RPMI8226 (cell line): ENCODE measurements at places on chromosomes 13 and 19.

- DNase-seq: no peak
These were observed 1.6 kb upstream of the MRI1 start for GRCh38 chr19:13762635-13763235.

DNA sequence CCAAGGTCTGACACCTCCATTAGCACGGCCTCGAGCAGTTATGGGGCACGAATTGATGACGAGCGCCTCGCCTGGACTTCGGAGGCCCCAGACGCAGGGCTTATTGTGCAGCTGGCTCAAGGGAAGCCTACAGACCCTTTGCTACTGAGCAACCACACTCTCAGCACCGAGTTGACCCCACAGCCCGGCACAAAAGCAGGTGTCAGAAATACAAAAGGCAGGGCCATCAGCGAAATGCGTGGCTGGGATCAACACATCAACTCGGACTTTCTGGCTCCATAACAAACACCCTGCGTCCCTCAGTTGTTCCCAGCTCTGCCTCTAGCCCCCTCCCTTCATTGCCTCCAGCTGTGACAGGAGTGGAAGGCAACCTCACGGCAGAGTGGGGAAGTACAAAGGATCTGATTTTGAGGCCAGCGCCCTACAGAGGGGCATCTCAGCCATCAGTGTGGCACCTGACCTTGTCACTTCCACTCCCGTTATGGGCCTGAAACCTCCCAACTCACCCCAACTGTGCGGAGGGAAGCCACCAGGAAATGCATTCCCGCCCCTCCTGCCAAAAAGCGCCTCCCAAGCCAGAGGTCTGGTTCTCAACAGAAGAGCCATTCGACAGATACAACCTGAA is 18.0 kb downstream of the PEPD start:
- DNase-seq: no peak

DNA sequence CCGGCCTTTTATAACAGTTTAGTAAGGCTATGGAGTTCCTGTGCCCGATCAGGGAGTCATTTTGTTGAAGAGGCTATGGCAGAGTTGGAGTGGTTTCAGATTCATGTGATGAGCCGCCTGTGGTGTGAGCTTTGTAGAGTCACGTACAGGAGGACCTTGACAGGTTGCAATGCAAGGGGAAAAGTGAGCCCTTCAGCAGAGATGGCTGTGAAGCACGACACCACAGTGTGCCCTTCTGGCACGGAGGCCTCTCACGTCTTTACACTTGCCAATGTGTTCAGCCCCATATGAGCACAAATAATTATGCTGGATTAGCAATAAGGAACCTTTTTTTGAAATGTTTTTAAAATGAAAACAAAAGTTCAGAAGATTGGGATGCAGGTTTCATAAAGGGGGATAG is 499.8 kb downstream of the LIG4 start:
- no peak for DNase-seq

GRCh38 chr19:41872775-41873647 is 4.1 kb upstream of the CD79A start:
- DNase-seq: peak; percentile 54

DNA sequence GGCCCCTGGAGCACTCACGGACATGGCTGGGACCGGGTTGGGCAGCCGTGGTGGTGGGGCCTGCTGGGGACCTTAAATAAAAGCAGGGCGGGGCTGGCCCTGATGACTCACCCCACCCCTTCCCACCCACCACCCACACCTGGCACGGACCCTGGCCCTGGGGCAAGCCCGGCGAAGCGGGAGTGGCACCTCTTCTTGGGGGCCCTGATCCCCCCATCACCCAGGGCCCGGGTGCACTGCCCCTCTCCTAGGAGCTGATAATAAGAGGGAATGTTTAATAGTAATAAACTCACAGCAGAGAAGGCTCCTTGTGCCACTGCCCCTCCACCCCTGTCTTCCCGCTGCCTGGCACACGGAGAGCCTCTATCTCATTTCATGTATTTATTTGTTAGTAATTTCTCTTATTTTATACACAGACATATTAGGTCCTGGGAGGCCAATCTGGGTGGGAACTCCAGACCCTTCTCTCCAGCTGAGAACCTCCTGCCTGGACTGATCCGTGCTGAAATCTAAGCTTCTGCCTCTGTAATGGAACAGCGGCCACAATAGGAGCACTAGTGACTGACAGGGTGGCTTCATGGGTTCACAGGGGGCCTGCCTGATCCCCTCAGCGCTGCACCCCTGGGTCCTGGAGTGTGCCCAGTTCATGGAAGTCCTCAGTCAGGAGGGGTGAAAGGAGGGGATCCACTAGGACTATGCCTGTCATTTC is at the start of gene LGALS7:
Gene LGALS7, minus strand, starts transcription at position 49 of the 709 bp plus-strand sequence. Its CDS starts 25 bp downstream, at position 24.
- no peak for DNase-seq

DNA sequence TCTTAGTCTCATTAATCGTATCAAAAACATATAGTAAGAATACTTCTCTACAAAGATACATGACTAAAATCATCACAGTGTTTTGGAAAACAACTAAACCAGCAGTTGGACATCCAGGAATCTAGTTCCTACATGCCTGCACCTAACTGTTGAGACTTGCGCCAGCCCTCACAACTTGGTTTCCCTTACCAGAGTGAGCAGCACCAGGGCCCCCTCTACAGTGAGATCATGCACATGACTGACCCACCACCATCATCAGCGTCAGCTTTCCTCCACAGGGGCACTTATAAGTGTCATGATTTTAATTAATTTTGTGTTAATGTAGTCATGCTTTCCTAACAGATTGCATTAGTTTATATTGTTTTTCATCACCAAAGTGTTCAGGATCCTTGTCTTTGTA is 1322.0 kb downstream of the EFNB2 start:
- no peak for DNase-seq

DNA sequence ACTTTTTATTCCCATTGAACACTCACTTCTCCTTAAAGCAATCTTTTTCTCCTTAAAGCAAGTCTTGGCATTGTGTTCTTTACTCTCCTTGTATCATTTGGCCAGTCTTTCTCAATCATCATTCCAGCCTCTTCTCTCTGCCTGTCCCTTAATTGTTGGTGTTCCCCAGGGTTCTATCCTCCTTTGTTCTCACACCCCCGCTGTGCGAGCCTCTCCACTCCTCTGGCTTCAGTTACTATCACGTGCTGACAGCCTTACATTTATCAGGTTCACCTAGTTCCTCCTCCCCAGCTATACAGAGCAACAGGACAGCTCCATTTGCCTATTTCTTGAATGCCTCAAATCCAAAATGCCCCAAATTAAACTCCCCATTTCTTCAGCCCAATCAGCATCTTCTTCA is 24.6 kb downstream of the CYSLTR2 start:
- DNase-seq: no peak

- no peak for DNase-seq
These were observed 5.0 kb downstream of the U2AF2 start for GRCh38 chr19:55659822-55660221.

- peak; percentile 3 for DNase-seq
These were observed 692 bp downstream of the ZNF234 start for GRCh38 chr19:44142059-44142433.

GRCh38 chr13:30142486-30143211 is 164.7 kb downstream of the KATNAL1 start:
- DNase-seq: no peak

DNA sequence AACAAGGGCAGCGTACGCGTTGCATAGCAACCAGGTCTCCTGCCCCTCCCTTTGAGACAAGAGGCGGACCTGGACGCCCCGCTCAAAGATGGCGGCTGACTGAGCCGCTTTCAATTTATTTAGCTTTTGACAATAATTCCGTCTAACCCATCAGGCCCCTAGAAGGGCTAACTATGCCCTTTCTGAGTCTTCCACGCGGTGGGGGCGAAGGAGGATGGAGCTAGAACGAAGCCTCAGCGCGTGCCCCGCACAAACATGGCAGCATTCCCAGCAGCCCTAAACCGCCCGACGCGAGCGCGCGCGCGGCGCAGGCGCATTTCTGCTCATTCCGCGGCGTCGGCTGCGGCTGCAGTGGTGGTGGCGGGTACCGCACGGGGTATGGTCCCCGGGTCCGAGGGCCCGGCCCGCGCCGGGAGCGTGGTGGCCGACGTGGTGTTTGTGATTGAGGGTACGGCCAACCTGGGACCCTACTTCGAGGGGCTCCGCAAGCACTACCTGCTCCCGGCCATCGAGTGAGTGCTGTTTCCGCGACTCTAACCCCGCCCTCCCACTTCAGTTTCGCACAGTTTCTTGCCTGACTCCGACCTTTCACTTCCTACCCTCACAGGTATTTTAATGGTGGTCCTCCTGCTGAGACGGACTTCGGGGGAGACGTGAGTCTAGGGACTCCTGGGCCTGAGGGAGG is at the start of gene MED25:
Gene MED25, plus strand, starts transcription at position 326 of the 685 bp plus-strand sequence. Its CDS starts 53 bp downstream, at position 379.
- peak; percentile 91 for DNase-seq

DNA sequence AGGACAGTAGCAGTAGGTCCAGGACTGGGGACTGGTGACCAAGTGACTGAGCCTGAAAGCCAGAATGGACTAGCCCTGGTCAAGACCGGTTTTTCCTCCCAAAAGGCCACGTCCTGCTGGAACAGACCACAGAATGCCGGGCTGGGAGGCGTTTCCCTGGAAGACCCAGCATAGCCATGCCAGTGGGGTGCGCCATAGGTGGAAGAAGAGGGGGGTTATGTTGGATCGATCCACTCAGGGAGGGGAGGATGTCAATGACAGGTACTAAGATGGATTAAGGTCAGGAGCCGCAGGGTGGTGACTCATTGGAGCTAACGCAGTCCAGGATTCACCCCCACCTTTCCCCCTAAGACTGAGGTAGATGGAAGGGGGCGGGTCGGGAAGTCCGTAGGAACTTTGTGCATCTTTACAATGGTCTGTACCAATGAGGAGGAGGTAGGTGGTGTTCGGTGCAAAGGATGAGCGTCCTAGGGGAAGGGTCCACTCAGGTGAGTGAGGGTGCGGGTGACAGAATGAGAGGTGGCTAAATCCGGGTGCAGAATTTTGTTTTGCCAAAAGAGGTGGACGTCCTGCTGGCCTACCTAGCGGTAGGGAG is 21.0 kb downstream of the VASP start:
- DNase-seq: no peak

DNA sequence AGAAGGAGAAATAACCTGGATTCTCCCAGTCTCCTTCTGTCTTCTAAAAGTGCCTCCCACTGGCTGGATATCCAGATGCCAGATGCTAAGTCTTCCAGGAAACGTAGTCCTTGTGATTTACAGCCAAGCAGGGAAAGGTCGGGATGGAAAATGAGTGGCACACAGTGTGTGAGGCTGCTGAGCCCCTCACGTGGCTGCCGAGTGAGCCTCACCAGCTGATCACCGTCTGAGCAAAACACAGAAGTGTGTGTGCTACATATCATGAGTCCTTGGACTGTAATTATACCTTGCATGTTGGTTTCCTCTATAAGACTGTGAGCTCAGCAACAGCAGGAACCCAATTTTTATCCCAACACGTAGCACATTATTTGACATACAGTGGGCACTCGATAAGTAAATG is 15.1 kb downstream of the LHFPL6 start:
- DNase-seq: no peak

GRCh38 chr13:78035500-78035899 is 116.9 kb upstream of the EDNRB start:
- no peak for DNase-seq

DNA sequence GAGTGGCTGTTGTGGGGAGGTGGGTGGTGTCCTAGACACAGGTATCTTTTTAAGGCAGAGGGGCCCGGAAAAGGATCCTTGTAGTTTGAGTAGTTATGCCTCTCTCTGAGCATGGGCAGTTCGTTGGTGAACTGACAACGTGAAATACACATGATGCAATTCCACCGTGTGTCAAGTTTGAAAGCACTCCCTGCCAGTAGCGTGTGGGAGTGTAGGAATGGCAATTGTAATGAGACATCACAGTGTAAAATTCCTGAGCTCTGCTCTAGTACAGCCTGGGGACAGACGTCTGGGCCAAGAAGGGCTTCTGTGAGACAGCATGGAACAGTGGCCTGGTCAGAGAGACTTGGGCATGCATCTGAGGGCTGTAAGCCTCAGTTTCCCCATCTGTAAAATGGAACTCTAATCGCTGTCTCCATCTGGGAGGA is 10.4 kb upstream of the ASF1B start:
- DNase-seq: no peak

GRCh38 chr13:26820871-26821270 is 60.3 kb upstream of the GPR12 start:
- no peak for DNase-seq

DNA sequence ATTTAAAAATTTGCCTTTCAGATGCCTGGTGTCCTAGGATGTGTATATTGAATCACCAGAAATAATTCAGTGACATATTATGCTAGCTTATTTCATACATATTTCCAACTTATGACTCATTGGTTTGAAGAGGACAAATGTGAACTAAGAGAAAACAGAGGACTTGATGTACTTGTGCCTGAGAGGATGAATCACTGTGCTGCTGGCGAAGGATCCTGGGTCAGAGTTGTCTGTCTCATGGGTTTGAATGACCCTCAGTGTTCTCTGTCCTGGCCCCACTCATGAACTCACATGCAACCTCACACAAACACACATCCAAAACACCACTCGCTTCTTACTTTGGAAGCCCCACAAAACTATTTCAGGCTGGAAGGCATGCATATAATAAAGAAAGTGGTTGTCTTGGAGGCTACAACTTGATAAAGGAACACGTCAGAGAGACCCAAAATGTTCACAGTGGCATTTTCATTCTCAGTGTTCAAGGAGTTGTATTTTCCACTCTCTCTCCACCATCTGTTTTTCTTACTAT is 129.0 kb upstream of the SPRY2 start:
- DNase-seq: no peak

DNA sequence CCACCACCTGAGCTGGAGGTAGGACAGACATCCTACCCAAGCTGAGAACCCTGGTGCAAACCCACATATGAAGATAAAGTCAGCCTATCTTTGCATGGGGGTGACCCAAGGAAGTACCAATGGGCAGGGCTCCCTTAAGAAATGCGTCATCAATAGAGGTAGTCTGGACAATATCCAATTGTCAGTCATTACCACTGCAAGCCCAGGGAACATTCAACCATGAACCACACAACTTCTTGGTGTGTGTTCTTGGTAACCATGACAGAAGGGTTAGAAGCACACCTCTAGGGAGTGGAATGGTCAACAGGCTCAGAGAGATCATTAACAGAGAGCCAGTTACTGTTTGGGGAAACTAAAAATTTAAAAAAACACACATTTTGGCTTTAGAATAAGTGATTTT is 34.7 kb upstream of the DOCK9 start:
- no peak for DNase-seq

- peak; percentile 70 for DNase-seq
These were observed 279.8 kb downstream of the DNAJC15 start for GRCh38 chr13:43303033-43303729.

DNA sequence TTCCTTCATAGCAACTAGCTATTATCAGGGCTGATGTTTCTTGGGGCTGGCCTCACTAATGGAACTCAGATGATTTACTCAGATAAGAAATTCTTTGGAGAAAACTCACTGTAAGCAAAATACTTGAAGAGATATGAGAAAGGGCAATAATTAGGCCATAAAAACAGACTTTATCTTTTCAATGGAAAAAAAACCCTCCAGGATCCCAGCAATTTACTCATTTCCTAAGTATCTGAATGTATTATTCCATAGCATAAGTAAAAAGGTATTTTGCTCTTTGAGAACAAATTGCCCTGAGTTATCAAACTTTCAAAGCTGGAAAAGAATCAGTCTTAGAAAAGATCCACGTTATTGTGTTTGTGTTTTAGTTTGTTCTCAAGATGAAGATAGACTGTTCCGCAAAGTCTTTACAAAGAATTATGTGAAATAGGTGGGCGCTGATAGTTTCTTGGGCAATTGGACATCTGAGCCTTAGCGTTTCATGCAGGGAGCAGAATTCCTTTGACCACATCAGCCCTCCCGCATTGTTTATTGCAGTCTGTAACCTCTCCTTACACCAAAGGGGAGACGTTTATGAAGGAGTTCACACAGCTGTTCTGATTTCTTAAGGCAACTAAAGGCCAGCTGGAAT is 29.1 kb upstream of the CSNK1A1L start:
- DNase-seq: no peak
